Stimulated activated CD4-positive, alpha-beta T cell treated with anti-CD3 and anti-CD28 coated beads, Interleukin-2, amount 100 ng/mL, for 48 hours (primary cell): ENCODE measurements at places on chromosomes 2 and 18.

- DNase-seq, result no peak
These were observed 61.0 kb downstream of the PXDN start for GRCh38 chr2:1683297-1683696.

GRCh38 chr2:162111958-162112850 is 38.2 kb upstream of the DPP4 start:
- no peak for DNase-seq

GRCh38 chr2:120898961-120899750 is 163.5 kb downstream of the GLI2 start:
- no peak for DNase-seq

DNA sequence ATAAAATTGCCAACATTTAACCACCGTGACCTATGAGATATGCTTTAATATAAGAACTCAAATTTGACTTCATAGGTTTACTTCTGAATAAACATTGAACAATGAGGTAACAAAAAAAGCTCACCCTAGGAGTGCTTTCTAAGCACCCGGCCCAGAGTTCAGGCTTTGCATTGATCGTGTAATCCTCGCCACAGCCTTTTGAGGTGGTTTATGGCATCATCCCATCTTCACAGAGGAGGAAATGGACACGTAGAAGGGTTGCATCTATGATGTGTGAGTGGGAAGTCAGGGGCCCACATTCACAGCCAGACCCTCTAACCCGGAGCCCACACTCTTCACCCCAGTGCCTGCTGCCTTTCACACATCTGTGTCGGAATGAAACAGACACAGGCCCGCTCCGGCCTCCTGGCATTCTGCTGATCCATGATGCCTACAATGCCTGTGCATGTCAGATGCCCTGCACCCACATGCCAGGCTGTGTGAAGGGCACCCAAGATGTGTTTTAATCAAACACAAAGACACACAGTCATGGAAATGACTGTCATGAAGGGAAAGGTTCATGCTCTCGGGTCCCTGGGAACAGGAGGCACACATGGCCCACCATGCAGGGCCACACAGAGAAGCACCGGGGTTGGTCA is 48.6 kb upstream of the RPL31 start:
- peak; percentile 9 for DNase-seq

GRCh38 chr2:224086226-224086914 is 47.3 kb upstream of the SERPINE2 start:
- DNase-seq, result no peak

DNA sequence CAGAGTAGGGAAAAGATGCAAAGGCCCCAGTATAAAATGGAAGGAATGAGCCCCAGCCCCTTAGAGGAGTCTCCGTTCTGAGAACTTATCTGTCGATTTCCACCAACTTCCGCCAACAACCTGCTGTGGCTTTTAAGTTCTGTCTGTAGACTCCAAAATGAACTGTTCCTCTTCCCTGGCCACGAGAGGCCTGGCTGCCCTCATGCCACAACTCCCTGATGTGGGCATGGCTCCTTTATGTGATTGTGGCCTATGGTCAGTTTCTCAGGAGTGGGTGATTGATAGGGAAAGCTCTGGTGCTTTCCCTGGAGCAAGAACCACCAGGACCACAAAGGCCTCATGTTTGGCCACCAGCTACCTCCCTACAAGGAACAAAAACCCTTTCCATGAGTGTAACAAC is 18.8 kb upstream of the CD207 start:
- DNase-seq, result no peak

GRCh38 chr2:238702276-238703052 is 145.4 kb upstream of the TWIST2 start:
- no peak for DNase-seq

GRCh38 chr18:79596446-79597175 is 83.0 kb upstream of the CTDP1 start:
- no peak for DNase-seq

- no peak for DNase-seq
These were observed 69.1 kb upstream of the RBMS1 start for GRCh38 chr2:160562730-160563129.

DNA sequence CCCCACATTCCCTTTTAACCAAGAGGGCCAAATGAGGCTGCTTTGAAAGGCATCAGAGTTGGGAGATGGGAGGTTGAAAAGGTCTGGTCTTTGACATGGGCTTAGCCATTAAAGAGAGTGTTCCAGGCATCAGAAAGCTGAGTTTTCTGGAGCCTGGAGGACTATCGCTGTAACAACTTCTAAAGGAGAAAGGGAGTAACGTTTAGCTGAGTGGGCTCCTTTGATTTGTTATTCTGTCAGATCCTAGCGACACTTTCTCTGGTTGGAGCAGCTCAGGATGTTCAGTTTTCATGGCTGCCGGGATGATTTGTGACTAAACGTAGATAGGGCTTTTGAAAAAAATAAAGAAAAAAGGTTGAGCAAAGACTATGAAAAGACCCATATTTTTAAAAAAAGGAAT is 346.6 kb downstream of the THSD7B start:
- no peak for DNase-seq
